Bone marrow (tissue), 2 donors: ENCODE measurements at places on chromosomes 2 and 18.

DNA sequence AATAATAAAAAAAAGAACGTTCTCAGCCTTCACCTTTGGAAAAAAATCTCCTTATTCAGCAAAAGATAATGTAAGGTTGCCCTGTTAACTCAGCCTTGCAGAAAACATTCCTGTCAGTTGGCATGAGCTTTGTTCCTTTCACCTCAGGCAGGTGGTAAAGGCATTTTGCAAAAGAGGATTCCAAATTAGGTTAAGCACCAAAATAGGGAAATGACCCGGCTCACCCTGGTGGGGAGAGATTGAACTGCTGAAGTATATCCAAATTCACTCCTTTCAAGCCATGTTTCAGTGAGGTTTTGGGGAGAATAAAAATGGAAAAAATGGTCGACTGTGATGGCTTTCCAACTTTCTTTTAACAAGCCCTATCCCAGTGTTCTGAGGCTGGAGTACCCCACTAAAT is 1988.8 kb upstream of the PIK3C3 start:
- DNase-seq: no peak

- no peak for DNase-seq
These were observed 569.8 kb upstream of the NRXN1 start for GRCh38 chr2:51601706-51602105.

GRCh38 chr2:60957643-60958042 is 59.9 kb upstream of the PEX13 start:
- no peak for DNase-seq

GRCh38 chr18:356778-357177 is 88.9 kb upstream of the THOC1 start:
- DNase-seq: no peak

DNA sequence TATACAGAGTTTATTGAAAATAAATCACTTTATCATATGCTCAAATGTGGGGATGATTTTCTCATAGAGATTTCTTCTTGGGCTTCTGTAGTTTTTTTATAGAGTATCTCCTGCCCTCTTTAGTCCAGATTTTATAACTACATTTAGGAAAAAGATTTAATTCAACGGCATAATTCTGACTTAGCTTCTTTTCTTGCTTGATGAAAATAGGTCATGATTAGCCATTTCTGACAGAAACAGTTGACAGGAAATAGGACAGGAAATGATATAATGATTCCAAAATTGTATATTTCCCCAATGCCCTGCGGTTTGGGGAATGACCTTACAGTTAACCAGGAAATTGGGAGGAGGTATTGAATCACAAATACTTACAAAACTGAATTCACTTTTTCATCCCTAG is 1531.9 kb upstream of the ACVR2A start:
- DNase-seq: no peak

- DNase-seq: no peak
These were observed 1137.3 kb upstream of the ZEB2 start for GRCh38 chr2:145657265-145657664.

- DNase-seq: no peak
These were observed 198.3 kb downstream of the PIEZO2 start for GRCh38 chr18:10950876-10951630.

GRCh38 chr2:236073867-236074655 is 94.1 kb downstream of the GBX2 start:
- no peak for DNase-seq

DNA sequence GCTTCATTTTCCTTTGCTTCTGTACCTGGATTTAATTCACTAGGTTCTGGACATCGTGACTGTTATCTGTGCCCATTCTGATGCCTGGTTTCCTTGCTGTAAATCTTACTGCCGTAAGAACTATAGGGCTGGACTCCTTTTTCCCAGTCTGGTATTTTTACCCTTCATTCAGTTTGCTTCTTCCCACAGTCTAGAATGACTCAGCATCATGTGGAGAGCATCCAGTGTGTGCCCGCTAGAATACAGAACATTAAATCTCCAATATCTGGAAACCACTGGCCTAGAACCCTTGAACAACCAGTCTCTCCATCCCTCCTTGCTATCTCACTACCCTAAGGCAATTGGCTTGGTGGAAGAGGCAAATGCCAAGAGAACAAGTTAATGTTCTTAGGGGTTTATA is 1075.4 kb upstream of the ZEB2 start:
- DNase-seq: no peak

DNA sequence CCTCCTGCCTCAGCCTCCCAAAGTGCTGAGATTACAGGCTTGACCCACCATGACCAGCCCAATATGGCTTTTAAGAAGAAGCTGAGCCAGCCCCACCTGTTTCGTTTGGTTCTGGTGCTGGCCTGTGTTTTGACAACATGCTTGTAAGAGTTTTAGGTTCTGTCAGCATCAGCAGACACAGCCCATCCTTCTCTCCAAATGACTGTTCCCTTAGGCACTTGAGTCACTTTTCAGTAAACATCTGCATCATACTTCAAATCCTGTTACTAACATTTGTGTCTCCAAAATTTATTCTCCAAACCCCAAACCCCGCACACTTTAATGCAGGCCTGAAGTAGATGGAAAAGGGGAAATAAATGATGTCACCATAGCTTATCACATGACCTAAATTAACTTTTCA is 1118.5 kb downstream of the TSN start:
- DNase-seq: no peak
